ENCODE measurements at places on chromosomes 3 and 15. TPM values are rescaled to one million over a fixed set of nuclear protein-coding genes. Genes with fewer than 3 reads are reported as not detected.

The NOX5 gene
- not detected for total RNA-seq

The ZIC4 gene
- not detected for total RNA-seq

The TNFAIP8L3 gene
- 0.20 TPM for total RNA-seq

DNA sequence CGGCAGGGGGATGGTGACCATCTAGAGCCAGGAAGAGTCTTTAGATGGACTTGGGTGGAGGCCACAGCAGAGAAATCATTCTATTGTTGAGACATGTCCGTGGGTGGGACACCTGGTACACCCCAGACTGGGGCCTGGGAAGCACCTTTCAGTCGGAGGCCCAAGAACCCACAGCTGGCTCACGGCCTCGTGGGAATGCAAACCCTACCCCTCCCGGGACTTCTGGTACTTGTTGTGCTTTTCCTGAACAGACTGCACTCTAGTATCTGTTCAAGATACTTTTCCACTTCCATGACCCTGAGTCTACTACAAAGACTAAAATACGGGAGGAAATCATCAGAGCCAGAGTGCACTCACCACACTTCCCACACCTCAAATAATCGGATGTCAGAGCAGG is 60.7 kb downstream of the BDH1 start:
- DNase-seq = no peak

GRCh38 chr3:117322866-117323265 is 613.3 kb downstream of the TUSC7 start:
- DNase-seq = no peak

- DNase-seq = no peak
Measured at GRCh38 chr15:89075846-89076245, 12.4 kb upstream of the ABHD2 start.

DNA sequence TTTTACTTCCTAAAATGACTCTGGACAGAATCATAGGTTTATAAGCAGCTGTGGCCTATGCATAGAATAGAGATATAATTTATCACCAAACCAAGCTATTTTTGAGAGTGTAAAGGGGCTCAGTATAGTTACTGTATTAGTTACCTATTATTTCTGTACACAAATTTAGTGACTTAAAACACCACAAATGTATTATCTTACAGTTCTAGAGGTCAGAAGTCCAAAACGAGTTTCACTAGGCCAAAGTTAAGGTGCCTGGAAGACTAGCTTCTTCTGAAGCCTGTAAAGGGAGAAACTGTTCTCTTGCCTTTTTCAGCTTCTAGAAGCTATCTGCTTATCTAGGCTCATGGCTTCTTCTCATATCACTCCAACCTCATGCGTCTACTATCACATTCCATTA is 30.1 kb downstream of the CCDC54 start:
- no peak for DNase-seq
